Bronchial epithelial cell (primary cell): ENCODE measurements at places on chromosomes 16 and 17.

- no peak for DNase-seq
Measured at GRCh38 chr17:38428112-38428642, at the start of gene ARHGAP23. ARHGAP23 (plus strand) TSS chr17:38428464; CDS start chr17:38428486, 22 bp downstream.

GRCh38 chr16:77328274-77328673, 106.6 kb downstream of the ADAMTS18 start:
- DNase-seq, result no peak

DNA sequence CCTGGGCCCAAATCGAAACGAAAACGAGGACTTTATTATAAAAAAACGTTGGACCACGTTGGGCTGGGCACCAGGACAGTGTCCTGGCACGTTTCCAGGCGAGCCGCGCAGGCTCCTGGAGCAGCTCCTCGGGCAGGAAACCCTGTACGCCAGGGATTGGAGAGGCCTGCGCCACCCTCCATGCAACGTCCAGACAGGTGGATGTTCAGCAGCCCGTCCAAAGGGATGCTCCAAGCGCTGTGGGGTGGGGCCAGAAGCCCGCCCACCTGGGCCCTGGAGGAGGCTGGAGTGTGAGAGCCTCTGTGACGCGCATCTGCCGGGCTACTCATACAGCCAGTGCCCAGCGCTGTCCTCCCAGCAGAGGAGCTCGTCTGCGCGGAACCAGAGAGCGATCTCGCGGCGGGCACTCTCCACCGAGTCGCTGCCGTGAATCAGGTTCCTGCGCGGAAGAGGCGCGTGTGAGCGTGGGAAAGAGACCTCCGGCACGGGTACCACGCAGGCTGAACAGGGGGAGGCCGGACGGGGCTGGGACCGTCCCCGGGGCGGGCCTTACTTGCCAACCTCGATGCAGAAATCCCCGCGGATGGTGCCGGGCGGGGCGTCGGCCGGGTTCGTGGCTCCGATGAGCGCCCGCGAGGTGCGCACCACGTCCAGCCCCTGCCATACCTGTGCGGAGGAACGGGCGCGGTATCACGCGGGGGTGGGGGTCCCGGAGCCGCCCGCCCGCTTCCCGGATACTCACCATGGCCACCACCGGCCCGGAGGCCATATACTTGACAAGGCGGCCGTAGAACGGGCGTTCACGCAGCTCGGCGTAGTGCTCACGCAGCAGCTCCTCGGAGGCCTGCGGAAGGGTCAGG, 785 bp downstream of the NME3 start:
- peak; percentile 65 for DNase-seq

- DNase-seq, result no peak
Measured at GRCh38 chr16:68902969-68903345, 59.6 kb downstream of the TANGO6 start.

DNA sequence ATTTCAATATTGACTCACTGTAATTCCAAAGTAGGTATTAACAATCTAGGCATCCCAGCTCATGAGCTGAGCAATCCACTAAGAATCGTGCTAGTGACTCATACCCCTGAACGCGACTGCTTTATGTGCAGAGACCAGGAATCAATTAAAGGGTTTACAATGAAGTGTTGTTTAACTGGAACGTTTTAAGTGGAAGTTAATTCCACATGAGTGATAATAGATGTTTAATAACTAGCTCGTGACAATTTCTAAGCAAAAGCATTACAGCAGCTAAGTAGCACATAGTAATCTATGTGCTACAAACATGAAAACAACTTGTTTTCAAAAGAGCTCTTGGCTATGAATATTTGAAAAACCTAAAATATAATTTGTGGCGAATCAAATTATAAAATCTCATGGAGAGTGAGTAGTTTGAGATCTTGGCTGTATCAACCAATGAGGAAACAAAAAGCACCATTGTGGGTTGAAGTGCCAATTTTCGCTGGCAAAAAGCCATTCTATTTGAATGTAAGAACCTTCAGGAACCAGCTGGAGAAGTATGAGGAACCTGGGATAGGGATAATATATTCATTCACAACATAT, 9.4 kb downstream of the GJC1 start:
- DNase-seq, result peak; percentile 87

GRCh38 chr16:19136549-19137196, 22.9 kb downstream of the ITPRIPL2 start:
- DNase-seq, result peak; percentile 36

- DNase-seq, result no peak
Measured at GRCh38 chr17:81940538-81941483, 3.7 kb upstream of the PYCR1 start.

- DNase-seq, result peak; percentile 13
Measured at GRCh38 chr17:3845291-3845620, 790 bp downstream of the NCBP3 start.

GRCh38 chr17:13030459-13031300, 12.9 kb upstream of the ELAC2 start:
- DNase-seq, result peak; percentile 31

GRCh38 chr17:33640629-33641028, 347.5 kb upstream of the ASIC2 start:
- DNase-seq, result no peak

DNA sequence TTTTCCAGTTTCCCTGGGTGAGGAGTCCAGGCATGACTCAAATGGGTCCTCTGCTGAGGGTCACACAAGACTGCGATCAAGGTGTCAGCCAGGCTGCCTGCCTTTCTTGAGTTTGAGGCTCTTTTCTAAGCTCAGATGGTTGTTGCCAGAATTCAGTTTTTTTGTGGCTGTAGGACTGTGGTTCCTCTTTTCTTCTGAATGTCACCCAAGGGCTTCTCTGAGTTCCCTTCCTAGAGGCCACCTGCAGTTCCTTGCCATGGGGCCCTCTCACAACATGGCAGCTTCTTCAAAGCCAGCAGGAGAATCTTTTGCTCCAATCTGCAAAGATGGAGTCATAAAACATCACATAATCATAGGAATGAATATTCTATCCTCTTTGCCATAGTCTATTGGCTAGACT, 17.5 kb downstream of the LIMD2 start:
- no peak for DNase-seq

GRCh38 chr16:47858333-47858982, 297.3 kb downstream of the ABCC12 start:
- DNase-seq, result peak; percentile 18

DNA sequence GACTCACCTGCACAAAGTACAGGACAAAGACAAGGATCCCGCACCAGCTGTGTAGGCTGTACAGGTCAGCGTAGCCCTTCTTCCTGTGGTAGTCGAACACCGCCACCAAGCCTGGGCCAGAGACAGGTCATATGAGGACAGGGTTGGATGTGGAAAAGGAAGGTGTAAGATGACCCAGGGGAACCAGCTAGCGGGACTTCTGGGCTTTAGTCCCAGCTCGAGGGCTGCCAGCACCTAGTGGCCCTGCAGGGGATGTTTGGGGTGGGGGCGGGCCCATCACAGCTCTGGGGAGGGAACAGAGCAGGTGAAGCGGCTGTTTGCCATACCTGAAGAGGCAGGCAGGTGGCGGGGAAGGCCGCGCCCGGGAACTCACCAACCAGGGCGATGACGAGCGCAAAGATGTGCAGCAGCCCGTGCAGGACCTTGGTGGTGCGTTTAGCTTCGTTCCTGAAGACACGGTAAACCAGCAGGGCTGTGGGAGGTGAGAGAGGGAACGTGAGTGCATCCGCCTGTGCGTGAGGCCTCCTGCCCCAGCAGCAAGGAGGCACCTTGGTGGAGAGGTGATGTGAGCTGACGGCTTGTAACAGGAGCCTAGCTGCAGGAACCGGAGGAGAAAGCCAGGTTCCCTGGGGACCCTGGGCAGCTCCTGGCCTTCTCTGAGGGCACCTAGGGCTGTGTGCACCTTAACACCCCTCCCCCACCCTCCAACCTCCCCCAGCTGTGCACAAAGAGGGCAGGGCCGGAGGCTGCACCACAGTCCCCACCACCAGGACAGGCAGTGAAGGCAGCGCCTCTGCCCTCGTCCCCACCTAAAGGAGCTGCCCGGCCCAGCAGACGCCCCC, 10.2 kb downstream of the CYB561 start:
- peak; percentile 31 for DNase-seq

DNA sequence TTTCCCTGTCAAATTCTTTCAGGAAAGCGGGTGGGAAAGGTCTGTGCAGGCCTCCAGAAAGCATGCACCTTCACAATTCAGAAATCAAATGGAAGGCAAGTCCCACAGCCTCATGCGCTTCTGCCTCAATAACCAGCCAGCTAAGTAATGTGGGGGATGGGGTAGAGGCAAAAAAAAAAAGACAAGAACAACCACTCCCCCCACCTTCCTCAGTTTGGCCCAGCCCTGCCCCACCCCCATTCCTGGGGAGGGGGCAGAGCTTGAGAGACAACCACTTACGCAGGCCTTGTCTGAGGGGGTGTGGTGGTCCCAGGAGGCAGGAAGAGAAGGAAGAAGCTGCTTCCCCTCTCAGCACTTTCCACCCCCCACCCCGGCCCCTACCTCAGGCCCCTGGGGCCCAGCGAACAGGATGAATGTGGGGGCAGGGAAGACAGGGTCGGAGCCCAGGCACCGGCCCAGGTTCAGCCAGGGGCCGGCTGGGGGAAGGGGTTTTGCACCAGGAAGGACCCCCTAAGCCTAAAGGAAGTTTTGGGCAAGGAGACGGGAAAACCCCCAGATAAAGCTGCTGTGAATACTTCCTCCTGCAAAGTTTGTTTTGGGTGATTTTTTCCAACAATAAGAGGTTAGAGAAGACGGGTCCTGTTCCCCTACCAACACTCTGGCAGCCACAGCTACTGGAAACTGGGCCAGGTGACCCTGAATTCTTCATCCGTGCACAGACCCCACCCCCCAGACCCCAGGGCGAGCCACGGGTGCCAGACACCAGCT, 1.2 kb downstream of the JUP start:
- DNase-seq, result peak; percentile 66

DNA sequence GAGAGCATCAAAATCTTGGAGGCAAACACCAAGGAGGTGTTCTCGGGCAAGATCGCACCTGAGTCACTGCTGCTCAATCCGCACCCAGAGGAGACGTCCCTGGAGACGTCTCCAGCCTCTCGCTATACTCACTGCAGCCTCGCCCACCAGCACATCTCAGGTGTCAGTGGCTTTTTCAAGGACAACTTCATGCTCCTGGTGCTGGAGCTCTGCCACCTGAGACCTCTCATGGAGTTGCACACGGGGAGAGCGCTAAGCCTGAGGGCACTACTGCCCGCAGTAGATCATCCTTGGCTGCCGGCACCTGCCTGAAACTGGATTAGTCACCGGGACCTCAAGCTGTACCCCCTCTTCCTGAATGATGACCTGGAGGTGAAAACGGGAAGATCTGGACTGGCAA, 2.6 kb upstream of the MBTPS1 start:
- DNase-seq, result peak; percentile 41

- peak; percentile 62 for DNase-seq
Measured at GRCh38 chr17:20028443-20028842, 19.3 kb downstream of the SPECC1 start.

DNA sequence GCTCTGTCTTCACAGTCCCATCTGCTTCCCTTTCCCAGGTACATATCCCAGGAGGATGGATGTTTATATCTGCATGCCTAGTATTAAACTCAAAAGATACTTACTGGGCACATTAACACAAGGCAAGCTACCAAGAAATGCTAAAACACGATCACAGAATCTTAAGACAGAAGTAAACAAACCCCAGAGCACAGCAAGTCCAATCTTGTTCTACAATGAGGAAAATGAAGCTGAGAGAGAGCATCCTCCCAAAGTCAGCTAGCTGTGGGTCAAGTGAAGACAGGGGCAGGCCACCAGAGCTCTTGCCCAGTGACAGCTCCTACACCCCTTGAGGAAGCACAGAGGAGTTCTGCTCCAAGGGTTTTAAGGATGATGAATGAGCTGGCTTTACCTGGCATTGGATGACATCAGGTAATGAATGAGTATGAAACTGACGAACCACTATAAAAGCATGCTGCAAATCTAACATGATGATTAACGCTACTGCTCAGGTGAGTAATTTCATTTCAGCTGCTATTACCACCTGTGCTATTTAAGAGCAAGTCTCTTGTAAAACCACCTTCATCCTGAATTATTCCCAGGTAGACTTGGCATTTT, 20.3 kb downstream of the XPO6 start:
- peak; percentile 98 for DNase-seq

- no peak for DNase-seq
Measured at GRCh38 chr16:13727943-13728342, 192.0 kb upstream of the ERCC4 start.

DNA sequence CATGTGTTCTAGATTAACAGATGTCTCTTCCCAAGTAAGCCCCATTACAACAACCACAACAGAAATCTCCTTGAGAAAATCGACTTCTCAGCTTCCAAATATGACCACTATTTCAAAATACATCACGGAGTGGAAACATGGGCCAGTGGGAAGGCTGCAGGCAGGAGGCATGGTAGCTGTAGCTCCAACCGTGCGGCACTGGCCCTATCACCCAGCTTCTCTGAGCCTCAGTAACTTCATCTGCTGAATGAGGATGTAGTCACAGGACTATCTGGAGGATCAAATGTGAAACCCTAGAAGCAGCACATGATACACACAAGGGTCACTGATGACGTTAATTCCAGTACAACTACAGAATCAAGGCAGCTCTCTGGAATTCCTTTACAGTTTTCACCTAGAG, 112.2 kb downstream of the VPS53 start:
- no peak for DNase-seq

- no peak for DNase-seq
Measured at GRCh38 chr17:35906191-35906925, 24.2 kb downstream of the RDM1 start.

GRCh38 chr16:6493555-6493954, 839.1 kb upstream of the RBFOX1 start:
- DNase-seq, result no peak

- DNase-seq, result no peak
Measured at GRCh38 chr17:72173499-72174116, 52.8 kb downstream of the SOX9 start.

DNA sequence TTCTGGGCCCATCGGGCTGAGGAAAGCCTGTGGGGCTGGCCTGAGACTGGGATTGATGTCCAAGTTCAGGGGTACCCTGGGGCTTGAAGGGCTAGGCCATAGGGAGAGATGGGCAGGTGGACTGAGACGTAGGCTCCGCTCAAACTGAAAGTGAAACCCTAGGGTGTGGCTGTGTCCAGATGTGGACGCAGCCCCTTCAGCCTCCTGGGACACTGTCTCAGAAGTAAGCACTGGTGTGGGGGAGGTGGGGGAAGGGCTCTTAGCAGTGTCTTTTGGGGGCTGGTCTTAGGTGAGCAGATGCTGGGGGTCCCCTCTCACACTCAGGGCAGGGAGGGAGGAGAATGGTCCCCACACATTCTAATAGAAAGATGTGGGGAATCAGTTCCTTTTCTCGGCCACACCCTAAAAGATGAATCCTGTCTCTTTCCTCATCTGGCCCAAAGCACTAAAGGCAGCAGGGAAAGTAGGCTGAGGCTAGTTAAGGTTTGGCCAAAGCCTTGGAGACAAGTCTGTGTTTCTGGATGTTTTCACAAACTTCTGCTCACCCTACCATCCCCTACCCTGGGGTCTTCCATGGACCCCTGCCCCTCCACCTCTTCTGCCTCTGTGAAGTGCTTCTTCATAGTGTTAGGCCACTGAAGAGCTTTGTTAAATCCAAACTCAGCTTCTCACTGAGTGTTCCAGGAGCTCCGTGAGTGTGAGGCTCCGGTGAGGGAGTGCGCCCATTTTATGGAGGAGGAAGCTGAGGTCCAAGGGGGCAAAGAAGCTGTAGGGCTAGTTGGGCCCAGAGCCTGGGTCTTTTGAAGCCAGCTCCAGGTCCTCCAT, 5.6 kb downstream of the FMNL1 start:
- no peak for DNase-seq
